ENCODE measurements at places on chromosomes 6 and 20. TPM values are rescaled to one million over a fixed set of nuclear protein-coding genes. Genes with fewer than 3 reads are reported as not detected.

The GPR63 gene
- total RNA-seq, result 5.0 TPM

The C6orf163 gene
- total RNA-seq, result 3.3 TPM

The OR2H2 gene
- total RNA-seq, result not detected

The ZSCAN9 gene
- 23.1 TPM for total RNA-seq

The UBE2C gene
- total RNA-seq, result 139 TPM
